ENCODE measurements at places on chromosomes 11 and 22.

GRCh38 chr11:88644724-88645123 lies 307.2 kb upstream of the CTSC start:
- no peak for DNase-seq

- no peak for DNase-seq
Measured at GRCh38 chr11:133230431-133230830, 301.9 kb downstream of the OPCML start.

DNA sequence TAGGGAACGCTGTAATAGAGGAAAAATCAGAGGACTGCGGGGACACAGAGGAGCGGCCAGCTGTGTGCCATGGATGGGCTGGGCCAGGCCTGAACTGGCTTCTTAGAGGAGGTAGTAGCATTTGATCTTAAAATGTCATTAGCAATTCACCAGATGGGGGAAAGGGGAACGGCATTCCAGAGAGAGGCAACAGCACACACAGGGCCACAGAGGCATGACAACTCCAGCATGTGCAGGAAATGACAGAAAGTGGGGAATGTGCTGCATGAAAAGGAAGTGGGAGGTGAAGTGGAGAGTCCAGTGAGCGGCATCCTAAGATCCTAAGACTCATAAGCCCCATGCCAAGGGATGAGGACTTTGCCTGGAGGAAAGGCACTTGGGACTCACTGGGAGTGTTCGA lies 69.0 kb downstream of the UBASH3B start:
- no peak for DNase-seq

DNA sequence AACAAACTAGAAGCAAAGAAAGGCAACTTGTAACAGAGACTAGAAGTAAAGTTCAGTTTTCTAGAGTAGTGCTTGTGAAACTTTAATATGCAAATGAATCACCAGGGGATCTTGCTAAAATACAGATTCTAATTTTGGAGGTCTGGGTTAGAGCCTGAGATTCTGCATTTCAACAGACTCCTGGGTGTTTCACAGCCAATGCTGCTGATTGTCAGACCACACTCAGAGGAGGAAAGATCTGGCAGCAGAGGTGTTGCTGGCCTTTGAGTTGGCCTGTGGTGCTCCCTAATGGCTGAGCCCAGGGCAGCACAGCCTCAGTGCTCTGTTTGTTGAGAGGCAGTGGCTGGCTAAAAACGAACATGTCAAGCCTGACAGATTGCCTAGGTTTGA lies 5.4 kb downstream of the CRY2 start:
- no peak for DNase-seq

- DNase-seq, result no peak
Measured at GRCh38 chr22:42642806-42643633, 2.6 kb upstream of the ATP5MGL start.

DNA sequence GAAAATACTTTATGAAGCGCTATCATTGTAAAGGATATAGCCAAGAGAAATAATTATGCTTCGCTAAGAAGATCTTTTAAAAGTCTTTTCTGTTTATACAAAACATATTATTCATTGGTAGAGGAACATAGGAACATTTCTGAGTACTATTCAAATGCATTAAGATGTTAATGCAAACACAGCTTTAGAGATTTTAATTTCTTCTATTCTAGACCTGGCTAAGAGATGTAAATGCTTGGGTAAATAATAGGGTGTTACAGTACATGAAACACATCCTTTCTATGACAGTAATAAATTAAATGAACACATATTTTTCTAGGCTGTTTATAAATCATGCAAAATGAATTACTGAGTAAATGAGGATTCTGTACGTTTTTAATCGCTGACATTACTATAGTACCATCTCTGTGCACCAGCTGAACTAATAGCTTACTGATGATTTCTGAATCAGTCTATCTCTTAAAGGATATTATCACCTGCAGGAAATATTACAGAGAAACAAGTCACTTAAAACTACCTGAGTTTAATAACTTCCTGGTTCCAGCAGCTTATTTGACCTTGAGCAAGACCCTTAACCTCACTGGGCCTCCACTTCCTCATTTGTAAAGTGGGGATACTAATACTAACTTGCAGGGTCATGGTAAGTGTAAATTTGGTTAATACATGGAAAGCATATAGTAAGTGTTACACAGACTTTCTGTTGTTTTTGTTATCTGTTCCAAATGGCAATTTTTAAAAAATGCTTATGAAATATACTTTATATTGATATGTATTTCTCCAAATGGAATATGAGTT lies 344.9 kb downstream of the DYNC2H1 start:
- DNase-seq, result no peak

DNA sequence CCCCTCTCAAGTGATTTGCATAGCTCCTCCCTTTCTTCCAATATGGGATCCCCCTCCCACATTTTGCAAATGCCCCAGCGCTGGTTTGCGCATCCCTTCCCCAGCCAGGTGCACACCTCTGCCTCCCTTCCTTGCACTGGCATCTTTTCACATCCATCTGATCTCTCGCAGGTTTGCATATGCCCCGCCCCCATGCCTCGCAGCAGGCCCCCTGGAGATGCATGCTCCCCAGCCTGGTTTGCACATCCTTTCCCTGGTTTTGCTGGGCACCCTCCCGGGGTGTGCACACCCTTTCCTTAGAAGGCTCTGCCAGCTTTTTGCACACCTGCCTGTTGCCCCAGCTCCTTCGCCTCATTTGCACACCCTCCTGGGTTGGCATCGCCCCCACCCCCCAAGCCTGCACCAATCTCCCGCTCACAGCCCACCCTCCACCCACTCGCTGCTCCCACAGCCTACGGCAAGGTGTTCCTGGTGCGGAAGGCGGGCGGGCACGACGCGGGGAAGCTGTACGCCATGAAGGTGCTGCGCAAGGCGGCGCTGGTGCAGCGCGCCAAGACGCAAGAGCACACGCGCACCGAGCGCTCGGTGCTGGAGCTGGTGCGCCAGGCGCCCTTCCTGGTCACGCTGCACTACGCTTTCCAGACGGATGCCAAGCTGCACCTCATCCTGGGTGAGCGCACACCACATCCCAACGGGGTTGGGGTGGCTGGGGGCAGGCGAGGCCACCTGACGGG lies 917 bp downstream of the RPS6KA4 start:
- DNase-seq, result no peak

All from T-helper 9 cell (primary cell).